ENCODE measurements at places on chromosomes 11 and 22.

DNA sequence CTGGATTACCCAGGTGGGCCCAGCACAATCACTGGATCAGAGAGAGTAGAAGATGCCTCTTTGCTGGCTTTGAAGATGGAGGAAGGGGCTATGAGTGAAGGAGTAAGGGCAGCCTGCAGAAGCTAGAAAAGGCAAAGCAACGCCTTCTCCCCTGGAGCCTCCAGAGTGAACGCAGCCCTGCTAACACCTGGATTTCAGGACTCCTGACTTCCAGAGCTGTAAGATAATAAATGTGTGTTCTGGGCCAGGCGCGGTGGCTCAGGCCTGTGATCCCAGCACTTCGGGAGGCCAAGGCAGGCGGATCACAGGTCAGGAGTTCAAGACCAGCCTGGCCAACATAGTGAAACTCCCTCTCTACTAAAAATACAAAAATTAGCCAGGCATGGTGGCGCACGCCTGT, 102.4 kb downstream of the MORC2 start:
- no peak for DNase-seq

DNA sequence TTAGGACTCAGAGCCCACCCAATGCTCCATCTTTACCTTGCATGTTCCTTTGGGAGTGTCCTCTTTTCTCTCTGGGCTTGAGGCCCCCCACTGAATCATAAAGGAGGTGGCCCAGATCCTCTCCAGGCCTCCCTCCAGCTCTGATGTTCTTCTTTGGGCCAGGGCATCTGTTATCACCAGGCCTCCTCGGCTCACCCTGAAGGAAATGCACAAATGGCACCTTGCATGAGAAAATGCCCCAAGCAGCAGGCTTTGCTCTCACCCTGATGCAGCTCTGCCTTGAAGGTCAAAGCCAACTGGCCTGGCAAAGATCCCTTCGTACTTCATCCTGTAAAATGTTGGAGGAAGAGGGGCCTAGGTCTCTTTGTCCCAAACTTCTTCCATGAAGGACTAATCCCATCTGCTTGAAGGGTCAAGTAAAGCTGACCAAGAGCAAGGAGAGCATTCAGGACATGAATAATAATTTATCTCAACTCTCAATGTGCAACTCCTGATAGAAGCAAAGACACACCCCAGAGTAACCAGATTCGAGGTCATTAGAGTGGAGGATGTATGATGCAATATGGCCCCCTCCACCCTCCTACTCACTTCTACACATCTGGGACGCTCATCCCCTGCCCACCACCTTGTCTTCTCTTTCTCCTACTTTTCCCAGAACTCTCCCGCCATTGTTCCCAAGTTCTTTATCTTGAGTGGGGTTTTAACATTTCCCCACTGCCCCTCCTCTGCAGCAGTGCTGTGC, 9.5 kb downstream of the APOL6 start:
- DNase-seq: no peak

GRCh38 chr11:59666969-59667368, 1.9 kb downstream of the PATL1 start:
- DNase-seq: no peak

DNA sequence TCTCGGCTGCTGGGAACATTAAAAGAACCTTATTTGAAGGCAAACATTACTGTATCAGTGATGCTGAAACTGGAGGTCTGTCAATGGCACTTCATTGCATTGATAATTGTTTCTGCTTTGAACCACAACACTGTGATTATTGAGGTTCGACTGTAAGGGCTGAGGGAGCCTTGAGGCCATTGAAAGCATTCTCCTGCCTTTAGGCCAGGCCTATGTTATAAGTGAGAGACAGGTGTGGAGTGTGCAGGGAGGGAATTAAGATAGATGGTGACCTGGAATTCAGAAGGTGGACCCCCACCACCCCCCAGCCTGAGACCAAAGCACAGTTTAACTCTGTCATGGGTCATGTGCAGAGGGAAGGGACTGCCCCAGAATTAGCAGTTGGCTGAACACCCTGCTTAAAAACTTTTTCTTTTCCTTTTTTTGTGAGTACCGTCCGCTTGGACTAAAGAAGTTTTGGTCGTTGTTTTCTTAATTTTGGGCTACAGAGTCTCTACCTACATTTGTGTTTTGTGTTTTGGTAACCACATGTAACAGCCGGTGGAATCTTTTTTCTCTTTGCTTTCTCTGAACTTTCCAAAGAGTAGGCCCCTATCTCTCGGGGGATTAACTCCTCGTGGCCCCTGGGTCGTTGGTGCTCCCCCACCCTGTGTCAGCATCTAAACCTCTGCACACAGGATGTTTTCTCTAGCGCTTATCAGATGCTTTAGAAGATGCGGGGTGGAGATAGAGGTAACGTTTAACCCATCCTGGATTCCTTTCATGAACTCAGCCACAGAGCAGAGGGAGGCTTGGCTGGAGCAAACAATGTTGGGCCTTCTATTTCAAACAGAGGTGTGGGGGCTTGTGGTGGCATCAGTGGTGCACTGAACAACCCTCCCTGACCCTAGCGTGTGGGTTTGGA, 43.7 kb downstream of the ZBTB16 start:
- no peak for DNase-seq

DNA sequence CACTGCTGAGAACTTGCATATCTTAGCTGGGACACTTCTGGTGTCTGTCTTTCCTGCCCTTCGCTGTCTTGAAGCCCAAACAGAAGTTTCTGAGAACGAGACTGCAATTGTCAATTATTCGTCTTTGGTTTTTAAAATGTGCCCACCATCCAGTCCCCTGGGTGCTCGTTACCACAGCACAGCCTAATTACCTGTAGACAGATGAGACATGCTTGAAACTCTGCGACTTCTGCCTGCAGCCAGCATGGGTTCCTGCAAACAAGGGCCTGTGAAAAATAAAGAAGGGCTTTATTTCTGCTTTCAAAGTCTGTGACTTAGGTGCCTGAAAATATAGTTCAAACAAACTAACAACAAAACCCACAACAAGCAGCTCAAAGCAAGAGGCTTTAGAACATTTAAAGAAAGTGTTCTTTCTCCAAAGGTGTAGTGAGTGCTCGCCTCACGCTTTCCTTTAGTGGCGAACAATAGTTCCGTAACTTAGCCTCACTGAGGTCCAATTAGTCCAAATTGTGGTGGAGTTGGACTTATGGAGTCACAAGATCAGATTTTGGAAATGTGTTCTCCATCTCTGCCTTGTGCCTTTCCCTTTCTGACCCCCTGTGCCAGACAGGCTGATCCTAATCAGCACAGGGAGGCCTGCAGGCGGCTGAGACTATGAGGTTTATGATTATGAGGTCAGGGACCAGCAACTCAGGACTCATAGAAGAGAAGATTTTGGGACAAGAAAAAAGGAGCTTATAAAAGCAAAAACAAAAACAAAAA, 20.4 kb upstream of the GRAMD1B start:
- no peak for DNase-seq

- no peak for DNase-seq
These were observed 3.9 kb upstream of the PTS start for GRCh38 chr11:112222303-112222702.

GRCh38 chr22:31448382-31448781, 41.3 kb downstream of the EIF4ENIF1 start:
- DNase-seq: no peak

- DNase-seq: no peak
These were observed 10.2 kb upstream of the GRAMD1B start for GRCh38 chr11:123419731-123420452.

DNA sequence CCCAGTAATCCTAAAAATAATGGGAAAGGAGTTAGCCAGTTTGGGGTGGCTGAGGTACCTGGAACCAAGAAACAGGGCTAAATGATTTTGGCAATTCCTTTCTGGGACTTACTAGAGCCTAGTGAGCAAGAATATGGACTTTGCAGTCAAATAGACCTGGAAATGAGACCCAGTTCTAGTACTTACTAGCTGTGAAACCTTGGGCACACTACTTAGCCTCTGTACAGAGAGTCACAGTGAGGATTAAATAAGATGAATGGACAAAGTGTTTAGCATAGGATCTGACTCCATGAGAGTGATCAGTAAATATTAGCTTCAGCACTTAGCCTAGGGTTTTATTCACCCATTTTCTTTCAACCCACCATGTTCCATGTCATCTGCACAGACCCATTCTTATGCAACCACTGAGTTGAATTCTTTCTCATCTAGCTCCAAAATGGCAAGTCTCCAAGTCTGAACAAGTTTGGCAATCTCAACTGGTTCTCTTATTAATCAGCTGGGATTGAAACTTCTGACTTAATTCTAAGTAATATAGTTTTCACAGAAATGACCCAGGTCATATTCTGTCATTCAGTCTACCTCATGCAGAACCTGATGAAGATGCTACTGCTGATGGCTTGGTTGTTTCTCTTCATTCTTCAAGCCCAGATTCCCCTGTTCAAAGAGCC, 15.0 kb upstream of the SORL1 start:
- no peak for DNase-seq

GRCh38 chr11:107719557-107720302, 7.9 kb upstream of the SLN start:
- DNase-seq: no peak

DNA sequence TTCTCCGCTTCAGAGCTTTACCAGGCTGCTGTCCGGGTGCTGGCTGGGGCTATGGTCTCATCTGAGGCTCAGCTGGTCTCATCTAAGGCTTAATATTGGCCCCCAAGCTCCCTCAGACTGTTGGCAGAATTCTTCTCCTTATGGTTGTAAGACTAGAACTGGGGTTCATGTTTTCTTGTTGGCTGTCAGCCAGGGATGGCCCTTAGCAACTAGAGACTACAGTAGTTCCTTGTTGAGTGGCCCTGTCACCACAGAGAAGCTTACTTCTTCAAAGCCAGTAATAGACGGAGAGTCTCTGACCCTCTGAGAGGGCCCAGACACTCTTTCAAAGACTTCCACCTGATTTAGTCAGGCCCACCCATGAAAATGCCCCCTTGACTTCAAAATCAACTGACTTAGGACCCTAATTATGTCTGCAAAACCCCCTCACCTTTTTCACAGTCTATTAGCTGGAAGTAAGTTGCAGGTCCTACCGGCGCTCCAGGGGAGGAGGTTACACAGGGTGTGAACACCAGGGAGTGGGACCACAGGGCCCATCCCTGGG, 24.2 kb upstream of the TREH start:
- DNase-seq: no peak

DNA sequence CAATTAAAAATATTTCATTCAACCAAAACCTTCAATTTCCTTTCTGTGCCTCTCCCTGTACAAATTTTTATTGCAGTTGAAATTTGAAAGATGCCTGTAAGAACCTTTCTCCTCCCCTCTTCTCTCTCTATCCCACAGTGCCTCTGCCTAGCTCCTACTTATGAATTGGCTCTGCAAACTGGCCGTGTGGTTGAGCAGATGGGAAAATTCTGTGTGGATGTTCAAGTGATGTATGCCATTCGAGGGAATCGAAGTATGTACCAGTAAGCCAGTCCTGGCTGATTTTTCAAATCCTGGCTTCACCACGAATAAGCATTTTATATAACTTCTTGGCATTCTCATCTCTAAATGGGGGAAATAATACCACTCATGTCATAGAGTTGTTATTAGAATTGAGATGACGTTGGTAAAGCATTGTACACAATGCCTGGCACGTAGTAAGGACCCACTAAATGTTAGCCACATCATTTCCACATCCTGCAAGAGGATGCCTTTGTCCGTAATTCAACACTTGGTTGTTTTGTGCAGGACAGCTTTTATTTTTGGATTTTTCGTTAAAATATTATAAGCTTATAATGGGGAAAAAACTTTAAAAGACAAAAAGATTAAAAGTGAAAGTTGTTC, 6.0 kb downstream of the DDX25 start:
- DNase-seq: no peak

DNA sequence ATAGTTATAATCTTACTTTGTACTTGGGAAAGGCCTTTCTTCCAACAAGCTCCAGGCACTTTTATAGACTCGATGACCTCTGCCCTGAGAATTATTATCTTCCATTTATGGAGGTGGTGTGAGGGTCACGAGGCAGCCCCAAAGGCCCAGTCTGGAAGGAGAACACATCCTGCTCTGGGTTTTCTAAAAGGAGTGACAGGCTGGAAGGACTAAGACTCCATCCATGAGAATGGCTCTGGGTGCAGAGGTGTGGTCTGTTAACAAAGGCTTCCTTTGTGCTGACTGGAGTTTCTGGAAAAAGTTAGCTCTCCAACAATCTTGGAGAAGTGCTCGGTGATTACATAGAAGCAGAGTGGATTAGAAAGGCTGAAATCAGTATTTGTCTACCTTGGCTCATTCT, 74.7 kb upstream of the SESN3 start:
- no peak for DNase-seq

- no peak for DNase-seq
These were observed 385 bp downstream of the TST start for GRCh38 chr22:37018815-37019308.

GRCh38 chr11:78030429-78031325, 7.6 kb upstream of the KCTD14 start:
- no peak for DNase-seq

DNA sequence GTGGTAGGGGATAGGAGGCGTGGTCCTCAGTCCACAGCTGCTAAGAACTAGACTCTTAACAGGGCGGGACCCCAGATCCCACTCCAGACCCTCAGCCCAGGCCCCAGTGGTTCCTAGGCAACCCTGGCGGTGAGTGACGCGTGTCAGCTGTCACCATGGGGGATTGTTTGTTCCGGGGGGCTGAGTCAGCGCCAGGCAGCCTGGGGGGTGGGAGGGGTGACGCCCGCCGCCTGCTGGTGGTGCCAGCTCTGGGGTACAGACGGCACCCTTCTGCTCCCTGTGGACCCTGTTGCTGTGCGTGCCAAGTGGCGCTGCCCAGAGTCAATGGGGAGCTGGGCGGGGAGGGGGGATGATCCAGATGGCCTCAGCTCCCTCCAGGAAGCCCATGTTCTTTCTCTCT, 2.5 kb downstream of the CNIH2 start:
- no peak for DNase-seq

- no peak for DNase-seq
These were observed 1.9 kb downstream of the POLD4 start for GRCh38 chr11:67351275-67352005.

DNA sequence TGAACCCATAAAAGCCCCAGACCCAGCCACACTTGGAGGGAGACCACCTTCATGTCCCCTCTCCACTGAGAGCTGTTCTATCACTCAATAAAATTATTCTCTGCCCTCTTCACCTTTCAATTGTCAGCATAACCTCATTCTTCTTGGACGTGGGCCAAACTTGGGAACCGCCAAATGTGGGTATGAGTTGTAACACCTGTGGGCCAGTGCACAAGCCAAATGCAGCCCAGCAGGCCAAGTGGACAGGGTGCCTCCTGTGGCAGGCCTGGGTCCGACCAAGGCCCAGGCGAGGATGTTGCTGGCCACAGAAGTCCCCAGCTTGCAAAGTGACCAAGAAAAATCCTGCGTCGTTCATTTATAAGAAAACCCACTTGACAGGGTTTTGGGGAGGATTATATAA, 621.2 kb downstream of the METTL15 start:
- DNase-seq: no peak

DNA sequence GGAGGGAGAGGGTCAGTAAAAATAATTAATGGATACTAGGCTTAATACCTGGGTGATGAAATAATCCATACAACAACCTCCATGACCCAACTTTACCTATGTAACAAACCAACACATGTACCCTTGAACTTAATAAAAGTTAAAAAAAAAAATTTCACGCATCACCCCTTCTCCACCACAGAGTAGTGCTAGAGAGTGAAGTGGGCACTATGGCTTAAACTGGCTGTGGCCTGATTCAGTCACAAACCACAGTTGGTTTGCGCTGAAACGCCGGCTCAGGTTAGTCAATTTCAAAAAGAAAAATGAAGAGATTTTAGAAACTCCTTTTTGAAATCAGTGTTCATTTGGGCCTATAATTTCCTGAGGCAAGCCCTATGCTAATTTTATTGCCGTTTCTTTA, 144.3 kb downstream of the TRPC6 start:
- no peak for DNase-seq

GRCh38 chr11:66882561-66883015, 25.7 kb downstream of the LRFN4 start:
- DNase-seq: no peak
